ENCODE measurements at places on chromosomes 6 and 20.

GRCh38 chr6:132590362-132590761 is 821 bp upstream of the TAAR5 start:
- no peak for DNase-seq

DNA sequence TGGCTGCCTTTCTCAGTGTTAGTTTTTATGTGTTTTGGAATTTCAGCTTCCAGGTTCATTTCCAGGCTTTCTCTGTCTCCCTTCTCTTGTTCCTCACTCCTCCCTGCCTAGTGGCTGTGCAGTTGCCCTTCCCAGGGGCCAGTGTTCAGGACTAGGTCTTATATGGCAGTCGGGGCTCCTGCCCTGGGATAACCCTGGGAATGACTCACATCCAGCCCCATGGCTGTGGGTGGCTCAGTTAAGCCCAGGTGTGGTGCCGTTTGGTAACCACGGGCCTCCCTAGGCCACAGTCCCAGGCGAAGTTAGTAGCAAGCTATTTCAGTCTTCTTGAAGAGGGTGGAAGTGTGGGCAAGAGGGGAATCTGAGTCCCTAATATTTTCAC is 57.4 kb upstream of the DDR1 start:
- DNase-seq = no peak

- no peak for DNase-seq
Measured at GRCh38 chr6:113414511-113414910, 442.6 kb upstream of the MARCKS start.

DNA sequence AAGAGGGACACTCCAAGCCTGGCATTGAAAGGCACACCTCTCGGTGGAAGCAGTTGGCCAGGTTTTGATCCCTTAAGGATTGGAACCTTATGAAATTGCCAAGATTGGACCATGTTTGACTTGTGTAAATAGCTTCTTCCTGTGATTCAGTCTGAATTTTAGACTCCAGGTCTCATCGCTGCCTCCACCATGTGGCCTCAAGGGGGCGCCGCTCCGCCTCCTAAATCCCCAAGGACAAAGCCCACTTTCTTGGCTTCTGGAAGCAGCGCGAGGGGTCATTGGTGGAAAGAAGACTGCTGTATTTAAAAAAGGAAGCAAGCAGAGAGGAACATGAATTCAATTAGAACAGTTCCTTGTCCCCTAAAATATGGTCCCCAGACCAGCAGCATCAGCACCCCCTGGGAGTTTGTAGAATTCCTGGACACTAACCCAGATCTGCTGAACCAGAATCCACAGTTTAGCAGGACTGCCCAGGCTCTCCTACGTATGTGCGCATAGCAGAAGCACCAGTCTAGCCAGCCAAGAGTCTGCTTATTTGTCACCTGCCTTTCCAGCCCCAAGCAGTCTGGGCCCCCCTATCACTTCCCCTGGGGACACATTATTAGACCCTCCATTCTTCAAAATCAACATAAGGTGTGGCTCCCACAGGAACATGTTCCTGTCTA is 108.5 kb downstream of the LY86 start:
- no peak for DNase-seq

DNA sequence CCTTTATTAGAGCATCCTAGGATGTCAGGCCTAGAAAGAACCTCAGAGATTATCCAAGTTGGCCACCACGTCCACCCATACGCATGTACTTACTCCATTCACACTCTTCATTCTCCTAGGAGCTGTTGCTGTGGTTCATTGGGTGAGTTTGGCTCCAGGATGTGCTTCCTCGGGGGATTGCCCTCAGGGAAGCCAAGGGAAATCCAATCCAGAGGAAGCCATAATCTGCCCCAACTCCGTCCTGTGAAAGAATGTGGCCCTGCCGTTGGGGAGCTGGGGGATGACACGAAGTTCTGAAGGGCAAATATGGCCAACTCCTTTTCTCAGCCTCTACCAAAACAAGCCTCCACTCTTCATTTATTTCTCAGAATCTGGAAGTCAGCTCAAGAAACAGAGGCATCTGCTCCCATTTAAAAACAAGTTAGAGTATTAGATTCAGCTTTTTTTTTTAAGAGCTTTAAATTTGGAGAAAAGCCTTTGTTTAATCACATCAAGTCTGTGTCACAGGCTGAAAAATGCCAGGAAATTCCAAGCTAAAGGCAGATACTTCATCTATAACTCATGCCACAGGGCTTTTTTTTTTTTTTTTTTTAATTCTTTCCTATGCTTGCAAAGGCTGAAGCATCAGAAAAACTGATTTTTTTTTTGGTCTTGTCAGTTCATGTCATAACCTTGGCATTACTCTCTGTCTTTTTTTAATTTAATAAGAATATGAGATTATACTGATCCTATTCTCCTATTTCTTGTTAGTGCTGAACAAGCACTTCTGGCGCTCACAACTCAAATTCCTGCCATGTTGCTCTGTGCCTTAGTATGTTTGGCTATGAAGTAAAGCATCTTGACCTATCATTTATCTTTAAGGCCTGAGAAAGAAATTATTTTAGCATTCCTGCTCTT is 480.9 kb upstream of the MARCKS start:
- DNase-seq = no peak

- no peak for DNase-seq
Measured at GRCh38 chr6:142883011-142883410, 62.0 kb downstream of the HIVEP2 start.

- DNase-seq = no peak
Measured at GRCh38 chr6:170023620-170024521, 267.0 kb downstream of the DLL1 start.

GRCh38 chr6:28719275-28719940 is 193.7 kb downstream of the GPX5 start:
- no peak for DNase-seq

DNA sequence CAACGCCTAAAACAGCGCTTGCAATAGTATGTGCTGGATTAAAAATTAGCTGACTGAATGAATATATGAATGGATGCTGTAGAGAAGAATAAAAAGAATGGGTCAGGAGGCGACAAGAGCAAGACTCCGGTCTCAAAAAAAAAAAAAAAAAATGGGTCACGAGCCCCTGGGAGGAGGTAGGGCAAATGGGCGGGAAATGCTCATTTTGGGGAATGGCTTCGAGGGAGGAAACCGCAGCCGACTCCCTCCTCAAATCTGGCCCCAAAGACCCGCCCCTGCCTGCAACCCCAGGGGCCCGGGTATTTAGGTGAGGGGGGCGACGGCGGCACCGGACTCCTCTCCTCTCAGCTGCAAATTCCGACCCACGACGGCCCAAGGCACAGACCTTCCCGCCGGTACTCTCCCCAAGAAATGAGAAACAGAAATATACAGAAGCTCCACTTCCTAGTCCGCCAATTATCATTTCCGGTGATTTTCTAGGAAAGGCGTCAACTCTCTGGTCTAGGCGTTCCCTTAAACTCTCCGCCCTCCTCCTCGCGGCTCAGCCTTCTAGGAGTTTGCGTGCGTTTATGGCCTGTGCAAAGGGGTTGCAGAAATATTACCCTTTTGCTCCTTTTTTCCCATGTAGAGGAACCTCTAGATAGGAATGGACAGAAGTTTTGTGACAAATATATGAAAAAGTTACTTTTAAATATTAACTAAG is at the start of gene ZNF311:
Gene ZNF311 (minus strand): TSS at position 133 of the 703 bp plus-strand sequence. CDS start 1,361 bp downstream, outside the sequence.
- no peak for DNase-seq

- DNase-seq = peak; percentile 15
Measured at GRCh38 chr6:156662025-156662445, 115.1 kb upstream of the ARID1B start.

GRCh38 chr6:8506126-8506525 is 70.8 kb upstream of the SLC35B3 start:
- no peak for DNase-seq

DNA sequence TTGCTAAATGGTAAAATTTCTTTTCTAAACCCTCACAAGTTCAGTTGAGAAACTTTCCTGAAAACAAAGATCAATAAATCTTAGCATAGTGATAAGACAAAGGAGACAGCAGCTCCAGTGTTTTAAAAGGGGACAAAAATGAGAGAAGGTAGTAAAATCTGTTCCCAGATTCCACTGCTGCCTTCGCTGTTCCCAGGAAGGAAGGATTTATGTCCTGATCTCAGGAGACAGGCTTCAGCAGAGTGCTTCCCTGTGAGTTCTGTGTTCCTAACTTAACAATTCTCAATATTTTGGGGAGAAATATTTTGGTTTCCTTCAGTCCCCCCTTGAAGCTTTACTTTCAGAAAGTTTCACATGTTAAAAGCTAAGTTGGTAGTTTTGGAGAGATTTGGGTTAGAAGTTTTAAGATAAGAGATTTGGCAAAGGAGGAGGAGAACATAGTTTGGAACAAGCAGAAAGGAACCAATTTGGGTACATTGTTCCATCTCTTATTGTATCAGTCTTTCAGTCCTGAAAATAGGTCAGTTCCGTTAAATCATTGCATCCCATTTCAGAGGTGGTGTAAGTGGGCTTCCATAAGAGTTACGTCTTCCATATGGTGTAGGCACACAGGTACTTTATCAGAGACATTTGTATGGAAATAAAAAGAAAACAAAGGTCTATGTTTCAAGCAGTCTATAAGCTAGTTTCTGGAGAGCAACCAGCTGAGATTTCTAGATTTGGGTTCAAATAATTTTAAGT is 20.8 kb downstream of the IRF4 start:
- DNase-seq = no peak

- DNase-seq = no peak
Measured at GRCh38 chr6:156379392-156380289, 397.5 kb upstream of the ARID1B start.

DNA sequence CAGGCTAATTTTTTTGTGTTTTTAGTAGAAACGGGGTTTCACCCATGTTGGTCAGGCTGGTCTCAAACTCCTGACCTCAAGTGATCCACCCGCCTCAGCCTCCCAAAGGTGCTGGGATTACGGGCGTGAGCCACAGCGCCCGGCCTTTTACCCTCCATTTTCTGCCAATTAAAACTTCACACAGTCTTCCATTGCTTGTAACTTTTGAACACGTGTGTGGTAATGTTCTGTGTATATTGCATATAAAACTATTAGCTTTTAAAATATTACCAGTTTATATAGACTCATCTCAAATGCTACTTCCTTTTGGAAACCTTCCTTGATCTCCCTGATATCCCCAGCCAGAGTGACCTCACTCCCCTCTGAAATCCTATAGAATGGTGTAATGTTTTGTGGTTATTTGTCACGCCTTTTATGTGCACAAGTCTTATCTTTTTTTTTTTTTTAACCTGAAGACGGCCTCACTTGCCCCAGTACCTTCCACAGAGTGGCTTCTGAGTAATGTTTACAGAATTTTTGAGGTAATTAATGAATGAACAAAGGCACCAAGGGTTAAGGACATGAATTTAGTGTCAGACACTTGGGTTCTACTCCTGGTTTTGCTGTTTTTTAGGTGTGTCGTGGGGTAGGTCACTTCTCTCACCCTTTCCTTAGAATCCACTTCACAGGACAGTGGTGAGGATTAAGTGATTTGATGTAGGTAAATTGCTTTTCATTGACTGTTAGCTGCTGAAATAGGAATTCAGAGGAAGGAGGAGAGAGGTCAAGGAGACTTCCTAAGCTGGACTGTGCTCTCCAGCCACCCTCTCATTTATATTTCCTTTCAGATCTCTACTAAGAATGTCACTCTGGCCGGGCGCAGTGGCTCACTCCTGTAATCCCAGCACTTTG is 11.2 kb upstream of the MMP24 start:
- DNase-seq = no peak

DNA sequence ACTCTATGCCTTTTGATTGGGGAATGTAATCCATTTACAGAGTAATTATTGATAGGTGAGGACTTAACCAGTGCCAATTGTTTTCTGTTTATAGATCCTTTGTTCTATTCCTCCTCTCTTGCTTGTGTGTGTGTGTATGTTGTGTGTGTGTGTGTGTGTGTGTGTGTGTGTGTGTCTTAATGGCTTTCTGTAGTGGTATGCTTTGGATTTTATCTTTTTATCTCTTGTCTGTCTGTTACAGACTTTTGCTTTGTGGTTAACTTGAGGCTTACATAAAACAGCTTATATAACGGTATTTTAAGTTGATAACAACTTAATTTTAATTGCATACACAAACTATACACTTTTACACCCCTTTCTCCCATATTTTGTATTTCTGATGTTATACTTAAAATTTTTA is 54.7 kb downstream of the CDC5L start:
- DNase-seq = no peak

DNA sequence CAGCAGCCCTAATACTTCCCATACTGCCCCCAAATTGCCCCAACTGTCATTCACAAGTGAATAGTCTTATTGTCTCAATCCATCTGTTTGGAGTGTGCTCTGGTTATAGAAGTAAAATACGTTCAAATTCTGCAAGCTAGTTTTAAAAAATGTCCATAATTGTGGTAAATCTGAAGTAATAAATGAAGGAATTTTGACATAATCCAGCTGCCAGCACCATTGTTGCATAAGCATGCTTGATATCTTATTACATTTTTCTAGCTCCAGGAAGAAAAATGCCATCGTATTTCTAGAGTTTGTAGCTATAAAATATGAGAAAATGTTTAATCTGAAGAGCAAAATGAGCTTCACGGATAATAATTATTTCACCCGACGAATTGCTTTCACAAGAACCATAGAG is 664.7 kb downstream of the RFPL4B start:
- no peak for DNase-seq

GRCh38 chr6:90703336-90703735 is 116.5 kb upstream of the MAP3K7 start:
- no peak for DNase-seq

DNA sequence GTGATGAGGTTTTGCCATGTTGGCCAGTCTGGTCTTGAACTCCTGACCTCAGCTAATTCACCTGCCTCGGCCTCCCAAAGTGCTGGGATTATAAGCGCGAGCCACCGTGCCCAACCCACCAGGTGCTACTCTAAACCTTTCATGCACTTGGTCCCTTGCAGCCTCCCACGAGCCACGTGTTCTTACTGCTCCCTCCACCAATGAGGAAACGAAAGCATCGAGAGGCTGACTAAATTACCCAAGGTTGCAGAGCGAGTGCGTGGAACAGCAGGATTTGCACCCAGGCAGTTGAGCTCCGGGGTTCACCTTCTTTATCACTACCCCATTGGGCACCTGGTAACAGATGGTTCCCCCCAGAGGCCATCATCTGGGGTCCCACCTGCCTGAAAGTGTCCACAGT is 208.3 kb downstream of the LY86 start:
- no peak for DNase-seq

DNA sequence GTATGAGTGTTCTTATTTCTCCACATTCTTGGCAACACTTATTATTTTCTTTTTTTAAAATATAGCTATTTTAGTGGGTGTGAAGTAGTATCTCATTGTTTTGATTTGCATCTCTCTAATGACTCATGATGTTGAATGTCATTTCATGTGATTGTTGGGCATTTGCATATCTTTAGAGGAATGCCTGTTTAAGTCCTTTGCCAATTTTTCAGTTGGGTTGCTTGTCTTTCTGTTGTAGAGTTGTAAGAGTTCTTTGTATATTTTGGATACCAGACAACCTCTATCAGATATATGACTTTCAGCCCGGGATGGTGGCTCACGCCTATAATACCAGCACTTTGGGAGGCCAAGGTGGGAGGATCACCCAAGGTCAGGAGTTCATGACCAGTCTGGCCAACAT is 5.1 kb upstream of the POPDC3 start:
- no peak for DNase-seq

DNA sequence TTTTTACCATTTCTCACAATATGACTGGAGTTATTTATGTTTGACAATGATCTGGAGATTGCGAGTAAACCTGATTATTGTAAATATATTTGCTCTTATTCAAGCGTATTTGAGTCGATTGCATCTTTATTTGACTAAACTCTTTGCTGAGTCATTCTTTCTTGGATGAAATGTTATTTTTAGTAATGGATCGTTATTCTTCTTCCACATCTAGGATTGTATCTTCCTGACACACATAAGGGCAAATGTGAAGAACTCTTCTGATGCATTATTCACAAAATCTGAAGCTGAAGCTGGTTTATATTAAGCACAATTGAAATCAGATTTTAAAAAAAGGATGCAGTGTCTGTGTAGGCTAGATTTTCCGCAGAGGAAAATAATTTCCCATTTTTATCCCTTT is 68.2 kb downstream of the SEL1L2 start:
- DNase-seq = no peak

GRCh38 chr6:118017301-118017848 is 110.3 kb downstream of the SLC35F1 start:
- no peak for DNase-seq
